ENCODE measurements at places on chromosomes 7 and 10.

GRCh38 chr10:66982792-66983474 lies 57.1 kb downstream of the LRRTM3 start:
- DNase-seq = no peak

- DNase-seq = no peak
These were observed 327.5 kb upstream of the MEOX2 start for GRCh38 chr7:16014031-16014430.

GRCh38 chr7:88919478-88920131 lies 124.1 kb upstream of the TEX47 start:
- no peak for DNase-seq

- no peak for DNase-seq
These were observed 6.2 kb upstream of the OTUD1 start for GRCh38 chr10:23432639-23433038.

- DNase-seq = no peak
These were observed 78.3 kb downstream of the WIPF3 start for GRCh38 chr7:29884399-29885272.

DNA sequence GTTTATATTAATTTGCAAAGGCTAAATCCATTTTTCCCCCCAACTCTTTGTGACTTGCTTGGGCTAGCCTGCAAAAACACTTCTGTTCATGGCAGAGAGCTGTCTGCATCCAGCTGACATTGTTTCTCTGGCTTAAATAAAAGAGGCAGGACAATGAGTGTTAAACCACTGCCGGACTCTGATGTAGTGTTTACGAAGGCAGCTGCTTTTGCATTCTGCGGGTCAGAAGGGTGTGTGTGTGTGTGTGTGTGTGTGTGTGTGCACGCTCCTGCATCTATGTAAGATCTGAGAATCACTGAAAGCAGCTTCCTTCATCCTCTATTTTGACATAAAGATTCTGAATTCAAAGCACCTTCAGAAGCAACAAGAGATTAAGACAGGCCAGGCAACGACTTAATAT lies 28.3 kb downstream of the NRP1 start:
- DNase-seq = no peak

- DNase-seq = no peak
These were observed 248.4 kb upstream of the KLF6 start for GRCh38 chr10:4033341-4033896.

DNA sequence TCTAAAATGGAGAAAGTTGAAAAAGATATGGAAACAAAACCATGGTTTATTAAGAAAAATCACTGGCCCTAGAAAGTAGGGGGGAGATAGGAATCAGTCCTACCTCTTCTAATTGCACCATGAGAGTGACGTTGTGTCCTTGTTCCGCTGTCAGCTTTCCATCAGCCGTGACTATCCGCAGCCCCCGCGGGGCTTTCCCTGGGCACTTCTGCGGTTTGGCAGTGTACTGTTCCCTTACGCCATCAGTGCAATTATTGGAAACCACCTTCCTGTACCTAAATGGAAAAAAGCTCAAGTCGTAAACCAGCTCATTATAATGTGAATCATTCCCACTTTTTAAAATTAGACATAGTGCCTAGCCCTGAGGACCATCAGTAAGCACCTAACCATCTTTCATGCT lies 512.2 kb downstream of the SORCS1 start:
- DNase-seq = peak; percentile 5

Measured in KBM-7 (cell line).